ENCODE measurements at places on chromosomes 7 and 10.

- no peak for DNase-seq
Measured at GRCh38 chr7:101864039-101864438, 46.6 kb downstream of the CUX1 start.

GRCh38 chr7:93957767-93958166 is 36.2 kb downstream of the GNG11 start:
- DNase-seq, result no peak

- DNase-seq, result no peak
Measured at GRCh38 chr10:113709221-113709838, 29.6 kb downstream of the CASP7 start.

GRCh38 chr10:93600446-93601145 is 439 bp downstream of the RBP4 start:
- no peak for DNase-seq

DNA sequence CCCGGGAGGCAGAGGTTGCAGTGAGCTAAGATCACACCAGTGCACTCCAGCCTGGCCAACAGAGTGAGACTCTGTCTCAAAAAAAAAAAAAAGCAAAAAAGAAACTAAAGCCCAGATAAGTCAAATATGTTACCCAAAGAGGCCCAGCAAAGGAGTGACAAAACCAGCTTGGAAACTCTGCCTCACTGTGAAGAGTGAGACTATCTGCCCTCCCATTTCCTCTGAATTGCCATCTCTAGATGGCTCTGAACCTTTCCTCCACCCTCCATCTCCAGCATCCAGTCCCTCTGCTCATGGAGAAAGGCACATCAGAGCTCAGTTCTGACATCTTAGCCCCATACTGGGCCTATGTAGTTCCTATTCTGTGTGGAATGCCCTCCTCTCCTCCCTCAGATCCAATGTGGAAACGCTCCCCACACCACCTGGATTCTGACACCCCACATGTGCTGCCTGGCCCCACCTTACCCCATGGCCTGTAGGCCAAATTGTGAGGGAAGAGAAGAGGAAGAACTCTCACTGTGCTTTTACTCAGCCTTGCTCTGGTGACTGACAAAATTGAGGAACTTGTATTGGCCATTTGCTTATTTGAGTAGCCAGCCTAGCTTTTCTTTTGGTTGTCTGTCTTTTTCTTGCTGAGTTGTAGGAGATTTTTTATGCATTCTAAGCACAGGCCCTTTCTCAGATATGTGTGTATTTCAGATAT is 18.0 kb upstream of the NUDCD3 start:
- DNase-seq, result no peak

DNA sequence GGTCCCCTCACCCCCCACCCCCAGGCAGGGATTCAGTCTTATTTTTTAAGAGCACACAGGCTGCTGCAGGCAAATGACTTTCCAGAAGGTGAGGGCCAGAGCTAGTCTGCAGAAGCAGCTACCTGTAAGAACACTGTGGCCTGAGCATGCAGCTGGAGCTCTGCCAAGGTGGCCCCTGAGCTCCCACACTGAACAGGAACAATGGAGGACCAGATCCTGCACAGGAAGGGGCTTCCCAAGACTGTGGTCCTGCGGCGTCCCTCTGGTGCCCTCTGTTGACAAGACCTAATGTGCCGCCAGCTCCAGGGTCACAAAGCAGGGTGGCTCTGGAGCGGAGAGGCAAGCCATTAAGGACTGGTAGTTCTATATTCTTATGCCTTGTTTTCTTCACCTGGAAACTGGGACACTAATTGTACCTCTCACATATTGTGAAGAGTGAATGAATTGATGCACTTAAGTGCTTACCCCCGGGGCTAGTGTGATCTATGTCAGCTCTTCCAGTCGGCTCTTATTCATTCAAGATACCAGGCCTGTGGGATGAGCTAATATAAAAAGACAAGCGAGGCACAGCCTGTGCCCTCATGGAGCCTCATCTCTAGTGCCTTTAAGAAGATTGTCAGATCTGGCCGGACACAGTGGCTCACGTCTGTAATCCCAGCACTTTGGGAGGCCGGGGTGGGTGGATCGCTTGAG is 8.0 kb upstream of the BEND7 start:
- no peak for DNase-seq

DNA sequence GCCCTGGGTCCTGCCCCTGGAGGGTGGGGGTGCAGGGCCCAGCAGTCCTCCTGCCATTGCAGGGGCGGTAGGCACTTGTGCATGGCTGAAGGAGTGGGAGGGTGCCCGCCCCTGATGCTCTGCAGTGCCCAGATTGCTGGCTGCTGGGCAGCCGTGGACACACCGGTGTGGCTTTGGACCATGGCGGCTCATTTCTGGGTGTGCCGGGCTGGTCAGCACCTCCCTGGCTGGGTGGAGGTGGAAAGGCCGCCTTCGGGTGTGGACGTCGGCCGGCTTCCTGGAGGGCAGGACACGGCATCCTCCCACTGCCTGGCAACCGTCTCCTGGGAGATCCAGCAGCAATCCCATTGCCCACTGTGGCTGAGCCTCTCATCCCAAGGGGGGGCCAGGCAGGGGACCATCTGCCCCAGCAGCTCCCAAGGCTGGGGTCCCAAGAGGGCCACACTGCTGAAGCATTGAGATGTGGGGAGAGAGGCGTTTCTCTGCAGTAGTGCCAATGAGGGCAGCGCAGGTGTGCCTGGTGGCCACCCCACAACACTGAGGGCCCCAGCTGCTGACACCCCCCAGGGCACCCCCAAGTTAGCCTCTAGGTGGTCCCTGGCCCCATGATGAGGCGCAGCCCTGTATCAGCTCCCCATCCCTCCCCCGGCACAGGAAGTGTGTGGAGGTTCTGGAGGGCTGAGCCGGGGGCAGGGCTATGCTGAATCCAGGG is 12.9 kb downstream of the TTYH3 start:
- DNase-seq, result no peak

DNA sequence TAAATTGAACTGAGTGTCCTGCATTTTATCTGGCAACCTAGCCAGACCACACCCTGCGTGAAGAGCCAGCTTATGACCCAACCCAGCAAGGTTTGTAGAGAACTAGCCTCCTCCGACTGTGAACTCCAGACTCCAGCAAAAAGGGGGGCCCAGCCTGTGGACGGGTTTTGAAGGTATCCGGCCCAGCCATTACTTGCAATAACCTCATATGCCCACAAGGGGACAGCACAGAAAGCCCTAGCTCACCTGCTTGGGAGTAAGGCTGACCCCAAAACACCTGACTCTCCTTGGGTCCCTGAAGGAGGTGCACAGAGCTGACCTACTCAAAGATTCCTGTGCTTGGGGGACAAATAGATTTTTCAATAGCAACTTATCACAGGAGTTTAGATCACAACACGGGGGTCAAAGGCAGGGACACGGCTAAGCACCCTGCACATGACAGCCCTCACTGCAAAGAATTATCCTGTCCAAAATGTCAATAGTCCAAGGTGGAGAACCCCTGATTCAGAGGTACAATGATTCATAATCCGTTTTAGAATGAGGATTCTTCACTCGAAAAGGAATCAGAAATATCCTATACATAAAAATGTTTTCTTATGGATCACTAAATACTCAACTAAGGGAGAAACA is 4.6 kb downstream of the TRPV6 start:
- peak; percentile 16 for DNase-seq

DNA sequence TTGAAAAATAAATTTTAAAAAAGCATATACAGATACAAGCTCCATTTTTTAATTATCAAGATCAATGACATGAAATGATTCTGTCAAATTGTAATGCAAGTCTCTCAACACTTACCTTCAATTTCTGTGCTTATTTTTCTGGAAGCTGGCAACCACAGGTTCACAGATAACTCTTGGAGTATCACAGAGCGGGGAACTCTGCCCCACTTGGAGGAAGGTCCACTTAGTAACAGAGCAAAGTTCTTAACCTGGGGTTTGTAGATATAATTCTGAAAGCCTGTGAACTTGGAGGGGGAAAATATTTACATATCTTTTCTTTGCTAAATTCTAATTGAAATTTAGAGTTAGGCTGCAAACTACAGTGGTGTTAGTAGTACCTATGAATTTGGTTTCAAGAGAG is 2.3 kb upstream of the MGAM start:
- DNase-seq, result no peak

- DNase-seq, result no peak
Measured at GRCh38 chr7:10998996-10999757, 25.5 kb downstream of the PHF14 start.

DNA sequence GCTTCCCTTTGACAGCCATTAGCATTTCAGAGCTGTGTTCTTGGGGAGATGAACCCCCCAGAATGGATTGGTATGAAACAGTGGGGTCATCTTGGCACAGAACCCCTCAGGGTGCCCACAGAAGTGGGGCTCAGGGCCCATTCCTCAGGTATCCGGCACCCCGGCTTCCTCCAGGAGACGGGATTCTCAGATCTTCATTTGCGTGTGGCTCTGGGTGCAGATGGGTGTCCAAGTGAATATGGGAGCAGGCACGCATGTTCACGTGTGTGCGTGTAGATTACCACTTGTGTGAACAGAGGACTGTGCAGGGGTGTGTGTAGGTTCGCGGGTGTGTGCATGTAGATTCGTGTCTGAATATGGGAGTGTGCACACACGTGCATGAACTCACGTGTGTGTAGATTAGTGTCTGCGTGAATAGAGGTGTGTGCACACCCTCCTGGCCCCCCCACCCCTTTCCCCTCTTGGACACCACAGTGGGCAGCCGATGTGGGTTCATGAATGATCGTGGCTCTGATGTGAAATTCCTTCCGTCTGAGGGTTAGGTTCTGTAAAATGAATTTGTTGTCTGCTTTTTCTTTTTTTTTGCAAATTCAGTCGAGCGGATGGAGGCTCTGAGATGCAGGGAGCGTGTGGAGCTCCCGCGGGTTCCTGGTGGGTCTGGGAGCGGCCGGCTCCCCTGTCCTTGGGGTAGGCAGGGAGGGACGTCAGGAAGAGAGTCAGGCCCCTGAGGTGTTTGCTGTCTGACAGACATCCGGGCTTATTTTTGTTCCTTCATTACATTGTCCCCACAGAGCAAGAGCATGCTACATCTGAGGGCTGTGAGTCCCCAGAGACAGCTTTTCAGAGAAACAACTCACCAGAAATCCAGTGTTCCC is 7.4 kb downstream of the ELFN1 start:
- DNase-seq, result no peak

DNA sequence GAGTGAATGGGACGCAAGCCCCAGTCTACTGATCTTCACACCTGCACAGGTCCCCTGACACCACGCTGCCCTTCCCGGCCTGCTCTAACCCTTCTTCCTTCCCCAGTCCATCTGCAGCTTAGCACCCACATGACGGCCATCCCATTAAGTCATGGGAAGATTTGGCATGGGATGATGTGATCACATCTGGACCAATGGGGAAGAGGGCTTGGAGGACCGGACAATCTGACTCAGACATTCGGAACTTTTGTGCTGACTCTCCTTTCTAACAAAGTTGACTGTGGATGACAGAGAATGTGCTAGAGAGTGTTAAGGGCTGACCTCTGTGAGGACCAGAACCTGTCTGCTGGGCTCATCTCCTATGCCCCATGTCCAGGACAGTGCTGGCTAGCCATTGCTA is 15.6 kb downstream of the CXCL12 start:
- DNase-seq, result no peak

GRCh38 chr10:1217237-1217587 is 161.0 kb downstream of the WDR37 start:
- DNase-seq, result no peak

DNA sequence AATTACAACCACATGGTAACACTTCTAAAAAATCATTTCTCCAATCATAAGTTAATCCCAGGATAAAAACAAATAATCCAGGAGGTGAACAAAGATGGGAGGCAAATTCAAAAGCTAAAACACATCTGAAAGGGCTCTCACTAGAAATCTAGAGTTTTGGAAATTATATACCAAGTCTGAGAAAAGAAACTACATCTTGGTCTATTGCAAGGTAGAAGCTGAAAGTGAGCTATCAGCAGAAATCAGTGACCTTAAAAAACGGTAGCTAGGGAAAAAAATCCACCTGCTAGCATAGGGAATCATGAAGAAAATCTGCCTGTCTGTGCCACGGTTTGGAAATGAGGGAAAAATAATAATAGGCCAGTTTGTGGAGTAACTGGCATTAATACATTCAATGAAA is 50.5 kb downstream of the POT1 start:
- no peak for DNase-seq

GRCh38 chr7:41880107-41880506 is 177.2 kb upstream of the INHBA start:
- DNase-seq, result no peak

DNA sequence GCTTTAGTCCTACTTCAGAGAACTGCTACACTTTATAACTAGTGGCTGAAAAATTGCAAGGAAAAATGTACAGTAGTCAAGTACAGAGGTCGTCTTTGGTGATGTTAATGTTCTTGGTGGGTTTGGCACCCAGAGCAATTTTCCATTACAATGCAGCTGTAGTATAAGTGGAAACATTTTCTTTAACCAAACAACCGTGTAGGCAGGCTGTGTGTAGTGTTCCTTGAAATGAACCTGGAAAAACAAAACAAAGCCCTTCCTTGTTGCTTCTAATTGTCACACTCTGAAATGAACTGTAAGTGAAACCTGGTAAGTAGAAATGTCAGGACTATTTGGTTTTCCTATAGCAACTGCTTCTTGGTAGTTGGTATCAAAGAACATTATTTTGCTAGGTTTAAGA is 256.9 kb downstream of the MDFIC start:
- no peak for DNase-seq

DNA sequence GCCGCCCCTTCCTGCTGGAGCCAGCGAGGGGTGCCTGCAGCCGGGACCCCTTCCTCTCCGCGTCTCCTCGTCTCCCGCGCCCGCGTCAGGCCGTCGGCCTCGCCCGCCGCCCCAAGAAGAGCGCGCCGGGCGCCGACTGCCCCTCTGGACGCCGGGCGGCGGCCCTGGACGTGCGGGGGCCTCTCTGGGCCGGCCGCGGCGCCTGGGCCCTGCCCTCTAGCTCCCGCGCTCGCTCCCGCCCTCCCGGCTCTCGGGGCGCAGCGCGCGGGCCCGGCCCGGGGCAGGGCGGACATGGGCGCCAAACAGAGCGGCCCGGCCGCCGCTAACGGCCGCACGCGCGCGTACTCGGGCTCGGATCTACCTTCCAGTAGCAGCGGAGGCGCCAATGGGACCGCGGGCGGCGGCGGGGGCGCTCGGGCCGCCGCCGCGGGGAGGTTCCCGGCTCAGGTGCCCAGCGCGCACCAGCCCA is 704 bp downstream of the ZNRF2 start:
- peak; percentile 19 for DNase-seq

GRCh38 chr7:4882169-4883032 is 1.1 kb downstream of the RADIL start:
- no peak for DNase-seq

- no peak for DNase-seq
Measured at GRCh38 chr10:25578061-25578460, 356.0 kb upstream of the MYO3A start.

GRCh38 chr10:132106431-132106830 is 40.7 kb downstream of the JAKMIP3 start:
- no peak for DNase-seq
